T-helper 1 cell (primary cell): ENCODE measurements at places on chromosomes 4 and X.
A peak's percentile ranks its signal among the peaks of the same experiment; 100 is the strongest.

- DNase-seq, result no peak
Observed at GRCh38 chr4:53011259-53011905, 149.3 kb downstream of the RASL11B start.

DNA sequence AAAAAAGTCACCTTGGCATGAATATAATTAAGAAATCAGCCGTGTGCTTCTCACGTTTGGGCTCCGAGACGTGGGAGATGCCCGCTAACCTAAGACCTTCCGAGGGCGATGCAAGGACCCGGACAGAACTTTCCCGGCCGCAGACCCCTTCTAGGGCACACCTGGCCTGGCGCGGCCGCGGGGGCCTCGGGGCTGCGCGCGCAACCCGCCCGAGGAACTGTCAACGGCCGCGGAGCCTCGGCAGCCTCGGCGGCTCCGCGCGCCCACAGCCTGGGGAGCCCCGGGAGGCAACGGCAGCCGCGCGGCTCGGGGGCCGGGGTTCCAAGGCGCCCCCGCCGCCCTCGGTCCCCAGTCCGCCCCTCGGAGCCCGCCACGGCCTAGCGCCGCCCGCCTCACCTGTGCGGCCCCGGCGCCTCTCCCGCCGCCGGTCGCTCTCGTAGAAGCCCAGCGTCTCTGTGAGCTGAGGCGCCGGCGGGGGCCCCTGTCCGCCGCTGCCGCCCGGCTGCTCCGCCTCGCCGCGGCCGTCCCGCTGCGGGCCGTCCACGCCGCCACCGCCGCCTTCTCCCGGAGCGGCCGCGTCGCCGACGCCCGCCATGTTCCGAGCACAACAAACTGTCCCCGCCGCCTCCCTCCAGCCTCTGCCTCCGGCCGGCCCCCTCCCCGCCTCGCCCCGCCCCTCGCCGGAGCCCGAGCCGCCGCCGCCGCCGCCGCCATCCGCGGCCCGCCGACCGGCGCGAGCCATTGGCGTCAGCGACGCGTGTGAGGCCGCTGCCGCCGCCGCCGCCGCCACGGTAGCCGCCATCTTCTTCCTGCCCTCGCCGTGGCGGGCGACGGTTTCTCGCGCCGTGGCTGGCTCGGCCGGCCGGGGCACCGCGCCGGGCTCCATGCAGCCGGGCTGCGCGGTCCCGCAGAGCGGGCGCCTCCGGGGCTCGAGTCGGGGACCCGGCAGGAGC is at the start of gene TAPT1:
Gene TAPT1 (minus strand): TSS at position 609 of the 953 bp plus-strand sequence. CDS start 14 bp downstream, at position 595.
- peak; percentile 62 for DNase-seq

DNA sequence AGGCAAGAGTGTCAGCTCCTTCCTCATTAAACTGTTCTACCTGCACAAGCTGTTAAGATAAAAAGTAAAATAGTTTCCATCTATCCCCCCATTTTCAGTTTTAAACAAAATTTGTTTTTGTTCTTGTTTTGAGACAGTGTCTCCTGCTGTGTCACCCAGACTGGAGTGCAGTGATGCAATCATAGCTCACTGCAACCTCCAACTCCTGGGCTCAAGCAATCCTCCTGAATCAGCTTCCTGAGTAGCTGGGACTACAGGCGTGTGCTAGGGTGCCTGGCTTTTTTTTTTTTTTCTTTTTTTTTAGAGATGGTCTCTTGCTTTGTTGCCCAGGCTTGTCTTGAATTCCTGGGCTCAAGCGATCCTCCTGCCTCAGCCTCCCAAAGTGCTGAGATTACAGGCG is 105.4 kb downstream of the HS6ST2 start:
- no peak for DNase-seq

- DNase-seq, result no peak
Observed at GRCh38 chr4:10082459-10083272, 33.9 kb downstream of the WDR1 start.

DNA sequence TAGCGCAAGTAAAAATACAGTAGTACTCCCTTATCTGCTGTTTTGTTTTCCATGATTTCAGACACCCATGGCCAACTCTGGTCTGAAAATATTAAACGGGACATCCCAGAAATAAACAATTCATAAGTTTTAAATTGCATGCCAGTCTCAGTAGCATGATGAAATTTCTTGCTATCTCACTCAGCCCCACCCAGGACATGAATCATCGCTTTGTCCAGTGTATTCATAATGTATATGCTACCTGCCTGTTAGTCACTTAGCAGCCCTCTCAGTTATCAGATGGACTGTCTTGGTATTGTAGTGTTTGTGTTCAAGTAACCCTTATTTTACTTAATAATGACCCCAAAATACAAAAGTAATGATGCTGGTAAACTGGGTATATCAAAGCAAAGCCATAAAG is 158.2 kb upstream of the DDIT4L start:
- DNase-seq, result no peak

DNA sequence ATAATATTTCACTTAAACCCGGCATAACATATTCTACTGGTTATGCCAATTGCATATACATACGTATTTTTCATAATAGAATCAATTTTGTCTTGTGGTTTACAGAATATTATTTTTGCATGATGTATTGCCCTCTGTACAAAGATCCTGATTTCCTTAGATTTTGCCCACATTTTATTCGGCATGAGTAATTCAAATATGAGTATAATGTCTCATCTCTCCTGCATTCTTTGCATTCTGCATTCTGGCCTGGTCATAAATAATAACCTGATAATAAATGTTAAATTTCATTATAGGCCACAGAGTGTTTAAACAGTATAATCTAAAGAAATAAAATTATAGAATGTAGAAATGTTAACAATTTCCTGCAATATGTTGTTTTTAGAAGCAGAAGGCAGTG is 205.3 kb downstream of the TLL1 start:
- no peak for DNase-seq

DNA sequence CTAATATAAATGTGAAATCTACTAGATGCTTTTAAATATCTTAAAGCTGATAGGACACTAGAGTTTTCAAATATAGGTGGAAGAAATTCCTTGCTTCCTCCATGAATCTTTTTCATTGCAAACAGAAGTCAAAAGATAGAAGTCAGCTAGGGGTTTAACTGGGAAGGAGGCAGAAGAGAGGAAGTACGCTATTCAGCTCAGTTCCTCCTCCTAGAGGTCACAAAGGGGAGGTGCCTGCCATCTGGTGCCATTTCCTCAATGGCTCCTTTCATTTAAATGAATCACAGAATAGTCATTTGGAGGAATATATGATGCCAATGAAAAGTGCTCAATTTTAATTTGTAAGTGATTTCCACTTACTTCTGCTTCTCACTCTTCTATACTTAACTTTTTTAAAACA is 8.5 kb downstream of the COL25A1 start:
- no peak for DNase-seq

- DNase-seq, result no peak
Observed at GRCh38 chrX:131746491-131746968, 202.7 kb downstream of the OR13H1 start.

GRCh38 chr4:147481577-147482109 is 746 bp downstream of the EDNRA start:
- DNase-seq, result no peak

DNA sequence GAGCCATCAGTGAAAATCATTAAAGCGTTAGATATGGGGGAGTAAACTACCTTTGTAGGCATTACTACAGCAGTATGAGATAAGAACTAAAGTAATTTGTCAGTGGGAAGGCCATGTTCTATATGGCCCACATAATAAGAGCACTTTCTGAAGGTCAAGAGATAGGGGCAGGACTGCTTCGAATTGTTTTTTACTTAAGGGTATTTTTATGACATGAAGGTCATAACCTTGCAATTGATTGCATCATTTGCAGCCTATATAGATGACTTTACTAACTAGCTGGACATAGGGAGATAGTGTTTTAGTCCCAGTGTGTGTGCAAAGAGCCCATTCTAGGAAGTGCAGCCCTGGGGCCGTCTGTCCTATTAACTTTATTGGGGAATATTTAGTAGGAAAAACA is 23.6 kb upstream of the GC start:
- no peak for DNase-seq
